ENCODE measurements at places on chromosomes 11 and 22. TPM values are rescaled to one million over a fixed set of nuclear protein-coding genes. Genes with fewer than 3 reads are reported as not detected.

DNA sequence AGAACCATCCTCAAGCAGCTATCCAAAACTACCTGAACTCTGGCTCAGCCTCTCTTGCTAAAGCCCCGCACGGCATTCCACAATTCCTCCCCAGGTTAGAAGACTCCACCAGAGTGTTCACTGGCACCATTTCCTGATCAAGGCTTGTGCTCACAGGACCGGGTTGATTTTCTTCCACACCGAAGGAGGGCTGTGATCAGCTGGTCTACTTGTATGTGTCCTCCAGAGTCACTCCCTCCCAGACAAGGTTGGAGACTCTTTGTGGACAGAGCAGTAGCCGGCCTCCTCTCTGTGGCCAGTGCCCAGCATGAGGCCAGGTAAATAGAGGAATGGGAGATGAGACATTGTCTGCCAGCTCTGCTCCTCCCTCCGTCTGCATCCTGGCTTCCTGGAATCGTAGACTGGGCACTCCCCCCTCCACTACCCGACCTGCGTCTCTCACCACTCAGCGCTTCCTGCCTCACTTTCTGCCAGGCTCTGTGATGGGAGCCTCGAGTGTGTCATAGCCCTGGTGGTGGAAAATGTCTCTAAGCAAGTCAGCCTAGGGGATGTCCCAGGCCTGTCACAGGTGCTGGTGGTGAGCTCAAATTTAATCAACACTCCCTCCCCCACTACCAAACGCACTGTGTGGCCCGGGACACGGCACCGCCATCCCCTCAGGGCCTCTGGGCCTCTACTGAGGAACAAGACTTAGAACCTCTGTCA is 12.5 kb upstream of the TMPRSS6 start:
- peak; percentile 32 for DNase-seq

DNA sequence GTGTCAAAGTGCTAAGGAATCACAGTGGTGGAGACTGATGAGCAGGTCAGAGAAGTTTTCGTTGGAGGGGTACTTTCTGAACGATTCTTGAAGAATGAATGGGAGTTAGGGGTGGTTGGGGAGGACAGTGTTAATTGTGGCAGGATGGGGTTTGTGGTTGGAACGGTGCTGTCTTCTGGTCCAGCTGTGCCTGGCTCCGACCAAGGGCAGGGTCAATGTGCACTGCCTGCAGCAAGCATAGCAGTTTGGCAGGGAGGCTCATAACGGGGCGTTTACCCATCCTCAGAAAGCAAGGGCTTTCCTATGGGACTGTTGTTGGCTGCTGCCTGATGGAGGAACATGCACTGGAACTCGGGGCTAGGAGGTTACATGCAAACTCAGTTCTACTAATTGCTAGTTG is 265.8 kb downstream of the KIRREL3 start:
- DNase-seq: no peak

ATP5MG gene
- total RNA-seq: 98.5 TPM

DNA sequence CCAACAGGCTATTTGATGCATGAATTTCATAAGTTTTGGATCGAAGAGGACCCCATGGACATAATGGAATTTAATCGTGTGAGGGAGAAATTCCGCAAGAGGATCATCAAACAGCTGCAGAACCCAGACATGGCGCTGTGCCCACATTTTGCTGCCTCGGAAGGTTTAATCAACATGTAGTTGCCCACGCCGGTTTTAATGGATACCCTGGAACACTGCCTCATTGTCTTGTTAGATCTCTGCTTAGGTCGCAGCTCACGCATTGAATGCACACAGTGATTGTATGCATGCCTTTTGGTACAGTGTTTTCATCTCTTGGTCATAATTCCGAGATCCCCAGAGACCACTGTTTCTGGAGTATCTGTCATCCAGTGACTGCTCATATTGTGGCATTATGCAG is 46.8 kb downstream of the SLN start:
- DNase-seq: no peak

- DNase-seq: peak; percentile 54
These were observed 10.8 kb downstream of the PRR5L start for GRCh38 chr11:36306888-36307287.

DNA sequence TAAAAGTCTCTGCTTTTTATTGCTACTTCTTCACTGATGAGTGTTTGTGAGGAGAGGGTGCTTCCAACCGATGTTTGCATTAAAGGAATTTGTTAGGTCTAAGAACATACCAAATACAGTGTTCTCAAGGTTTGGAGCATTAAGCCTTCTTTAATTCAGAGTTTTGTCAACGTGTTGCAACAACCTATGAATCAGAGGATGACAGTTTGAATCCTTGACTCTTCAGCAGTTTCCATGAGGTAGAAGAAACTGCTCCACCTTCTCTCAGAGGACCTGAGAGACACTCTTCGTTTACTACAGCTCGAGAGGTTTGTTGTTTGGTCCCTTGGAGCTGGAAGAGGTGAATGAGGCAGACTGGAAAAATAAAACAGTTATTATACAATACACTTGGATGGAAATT is 55.7 kb downstream of the NCAM1 start:
- DNase-seq: no peak

DNA sequence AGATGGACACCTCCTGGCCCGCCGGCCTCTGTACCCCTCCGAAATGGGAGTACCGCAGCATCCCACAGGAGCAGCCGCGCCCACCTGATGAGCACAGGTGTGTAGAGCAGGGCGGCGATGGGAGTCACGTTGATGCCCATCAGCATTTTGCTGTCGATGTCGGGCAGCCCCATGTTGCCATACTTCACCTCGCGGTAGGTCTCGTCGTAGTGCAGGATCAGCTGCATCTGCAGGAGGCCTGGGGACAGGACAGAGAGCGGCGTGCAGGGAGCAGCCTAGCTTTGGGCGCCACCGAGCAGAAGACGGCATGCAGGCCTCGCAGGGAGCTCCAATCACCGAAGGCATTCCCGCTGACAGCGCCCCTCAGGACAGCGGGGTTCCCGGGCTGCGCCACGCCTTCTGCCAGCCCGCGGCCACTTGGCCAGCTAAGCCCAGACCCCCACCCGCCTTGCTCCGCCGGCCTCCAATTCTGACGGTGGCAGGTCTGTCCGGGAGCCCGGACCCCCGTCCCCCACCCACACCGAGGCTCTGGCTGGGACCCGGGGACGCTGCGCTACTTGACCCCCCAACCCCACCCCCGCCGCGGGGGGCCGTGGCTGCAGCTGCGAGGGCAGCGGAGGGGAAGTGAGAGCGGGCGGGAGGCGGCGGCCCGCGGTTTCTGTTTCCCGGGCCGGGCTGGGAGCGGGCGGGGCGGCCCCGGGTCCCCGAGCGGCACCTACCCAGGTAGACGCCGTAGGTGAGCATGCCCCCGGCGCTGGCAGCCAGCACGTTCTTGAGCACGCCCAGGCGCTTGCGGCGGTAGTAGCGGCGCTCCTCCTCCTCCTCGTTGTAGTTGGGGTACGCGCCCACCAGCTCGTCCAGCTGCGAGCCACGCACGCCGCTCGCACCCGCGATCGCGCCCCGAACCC is 705 bp downstream of the UNC93B1 start:
- peak; percentile 75 for DNase-seq

GALNT18 gene
- 2.3 TPM for total RNA-seq

DNA sequence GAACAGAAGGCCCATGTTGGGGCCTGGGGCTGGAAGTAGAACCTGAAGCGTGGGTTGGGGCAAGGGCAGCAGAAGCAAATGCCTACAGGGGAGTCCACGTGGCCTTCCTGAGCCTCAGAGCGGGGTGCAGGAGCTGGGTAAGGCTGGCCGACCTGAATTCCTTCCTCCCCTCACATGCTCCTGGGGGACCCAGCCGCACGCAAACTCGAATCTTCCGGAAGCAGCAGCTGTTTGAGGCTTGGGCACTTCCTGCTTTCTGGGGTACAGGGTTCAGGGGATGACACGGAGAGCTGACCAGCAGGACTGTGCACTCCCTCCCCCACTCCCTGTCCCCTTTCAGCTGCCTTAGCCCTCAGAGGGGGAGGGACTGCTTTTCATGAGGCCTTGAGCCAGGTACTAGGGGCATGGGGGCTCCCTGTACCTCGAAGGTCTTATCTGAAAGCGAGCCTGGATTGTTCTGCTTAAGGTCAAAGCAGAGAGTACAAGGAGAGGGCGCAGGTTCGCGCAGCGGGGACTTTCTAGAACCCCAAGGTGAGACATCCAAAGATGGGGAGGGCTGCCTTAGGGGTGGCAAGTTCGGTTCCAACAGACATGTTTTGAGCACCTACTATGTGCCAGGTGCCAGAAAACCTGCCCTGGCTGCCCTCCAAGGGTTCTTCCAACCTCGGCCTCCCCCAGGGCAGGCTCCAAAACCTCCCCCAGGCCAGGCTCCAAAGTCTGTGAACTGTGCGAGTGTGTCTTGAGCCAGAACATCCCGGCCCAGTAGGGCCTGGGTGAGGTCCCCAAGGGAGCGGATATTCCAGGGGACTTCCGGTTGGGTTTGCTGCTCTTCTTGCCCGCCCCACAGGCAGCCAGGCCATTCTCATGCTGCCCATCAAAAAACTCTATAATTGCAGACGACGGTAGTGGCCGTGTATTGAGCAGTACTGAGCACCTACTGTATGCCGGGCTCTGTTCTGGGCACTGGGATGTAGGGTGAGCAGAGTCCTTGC is 1.7 kb downstream of the NCF4 start:
- peak; percentile 31 for DNase-seq

C11orf21 gene
- total RNA-seq: not detected

DNA sequence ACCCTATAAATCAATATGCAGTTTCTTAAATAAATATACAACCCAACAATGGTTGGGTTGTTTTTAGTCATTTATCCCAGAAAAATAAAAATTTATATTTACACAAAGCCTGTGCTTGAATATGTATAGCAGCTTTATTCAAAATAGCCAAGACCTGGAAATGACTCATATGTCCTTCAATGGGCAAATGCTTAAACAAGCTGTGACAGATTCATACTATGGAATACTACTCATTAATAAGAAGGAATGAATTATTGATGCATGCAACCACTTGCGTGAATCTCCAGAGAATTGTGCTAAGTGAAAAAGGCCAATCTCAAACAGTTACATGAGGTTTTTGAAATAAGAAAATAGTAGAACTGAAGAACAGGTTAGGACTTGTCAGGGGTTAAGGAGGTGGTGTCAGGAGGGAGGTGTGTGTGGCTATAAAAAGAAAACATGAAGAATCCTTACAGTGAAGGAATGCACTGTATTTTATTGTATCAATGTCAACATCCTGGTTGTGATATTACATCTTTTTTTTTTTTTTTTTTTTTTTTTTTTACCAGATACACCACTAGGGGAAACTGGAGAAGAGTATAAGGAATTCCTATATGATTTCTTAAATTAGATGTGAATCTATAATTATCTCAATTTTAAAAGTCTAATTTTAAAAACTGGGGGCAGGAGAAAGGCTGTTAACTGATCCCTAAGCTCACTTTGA is 82.4 kb upstream of the CD44 start:
- DNase-seq: no peak

ST3GAL4 gene
- 31.0 TPM for total RNA-seq

LRRC4C gene
- total RNA-seq: 0.58 TPM

DNA sequence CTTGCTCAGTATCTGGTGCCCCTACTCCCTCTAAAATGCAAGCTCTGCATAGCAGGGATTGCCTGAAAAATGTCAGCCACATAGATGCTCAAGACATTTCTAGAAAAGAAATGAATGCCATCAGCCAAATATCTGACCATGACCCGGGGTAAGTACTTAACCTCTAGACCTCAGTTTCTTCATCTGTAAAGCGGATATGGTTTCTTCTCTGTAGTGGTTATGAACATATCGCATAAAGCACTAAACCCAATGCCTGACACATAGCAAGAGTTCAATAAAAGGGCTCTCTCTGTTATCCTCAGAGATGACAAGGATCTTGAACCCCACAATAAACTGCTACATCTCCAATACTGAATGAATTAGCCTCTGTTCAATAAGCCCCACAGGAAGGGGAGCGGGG is 122.6 kb downstream of the ABTB2 start:
- DNase-seq: no peak

DNA sequence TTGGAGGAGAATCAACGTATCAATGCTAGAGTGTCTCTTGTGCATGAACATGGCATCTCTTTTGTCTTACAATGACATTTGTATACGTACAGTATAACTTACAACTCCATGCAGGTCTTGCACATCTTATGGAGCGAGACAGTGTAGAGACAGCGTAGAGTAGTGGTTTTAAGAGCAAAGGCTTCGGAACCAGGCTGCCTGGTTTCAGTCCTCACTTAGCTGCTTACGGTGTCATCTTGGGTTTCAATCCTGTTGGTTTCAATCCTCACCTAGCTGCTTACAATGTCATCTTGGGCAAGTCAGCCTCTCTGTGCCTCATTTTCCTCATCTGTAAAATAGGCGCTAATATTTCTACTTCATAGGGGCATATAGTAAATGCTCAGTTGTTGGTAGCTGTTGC is 98.2 kb downstream of the PACS1 start:
- no peak for DNase-seq

SYCE3 gene
- total RNA-seq: not detected

GRCh38 chr11:23995891-23996290 is 501.0 kb upstream of the LUZP2 start:
- DNase-seq: no peak

DDI1 gene
- not detected for total RNA-seq

- no peak for DNase-seq
These were observed 10.0 kb downstream of the SLC29A2 start for GRCh38 chr11:66361502-66361941.

GRCh38 chr11:69485337-69486041 is 4.0 kb downstream of the LINC01488 start:
- DNase-seq: no peak

DNA sequence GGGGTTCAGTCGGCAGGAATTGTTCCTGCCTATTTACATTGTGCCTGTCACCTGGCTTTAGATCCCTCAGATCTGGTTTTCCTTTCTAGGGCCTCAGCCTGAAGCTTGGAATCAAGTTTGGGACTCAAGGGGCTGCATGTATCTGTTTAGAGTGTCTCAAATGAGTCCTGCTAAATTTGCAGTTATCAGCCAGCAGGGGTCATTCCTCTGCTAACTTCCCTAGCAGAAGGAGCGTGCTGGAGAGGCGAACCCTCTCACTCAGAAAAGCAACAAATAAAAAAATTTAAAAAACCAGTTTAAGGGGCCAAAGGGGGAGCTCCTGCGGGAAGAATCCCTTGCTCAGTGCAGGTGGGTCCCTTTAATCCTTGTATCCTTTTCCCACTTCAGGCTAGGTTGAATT is 1220.2 kb downstream of the JRKL start:
- DNase-seq: no peak

DNA sequence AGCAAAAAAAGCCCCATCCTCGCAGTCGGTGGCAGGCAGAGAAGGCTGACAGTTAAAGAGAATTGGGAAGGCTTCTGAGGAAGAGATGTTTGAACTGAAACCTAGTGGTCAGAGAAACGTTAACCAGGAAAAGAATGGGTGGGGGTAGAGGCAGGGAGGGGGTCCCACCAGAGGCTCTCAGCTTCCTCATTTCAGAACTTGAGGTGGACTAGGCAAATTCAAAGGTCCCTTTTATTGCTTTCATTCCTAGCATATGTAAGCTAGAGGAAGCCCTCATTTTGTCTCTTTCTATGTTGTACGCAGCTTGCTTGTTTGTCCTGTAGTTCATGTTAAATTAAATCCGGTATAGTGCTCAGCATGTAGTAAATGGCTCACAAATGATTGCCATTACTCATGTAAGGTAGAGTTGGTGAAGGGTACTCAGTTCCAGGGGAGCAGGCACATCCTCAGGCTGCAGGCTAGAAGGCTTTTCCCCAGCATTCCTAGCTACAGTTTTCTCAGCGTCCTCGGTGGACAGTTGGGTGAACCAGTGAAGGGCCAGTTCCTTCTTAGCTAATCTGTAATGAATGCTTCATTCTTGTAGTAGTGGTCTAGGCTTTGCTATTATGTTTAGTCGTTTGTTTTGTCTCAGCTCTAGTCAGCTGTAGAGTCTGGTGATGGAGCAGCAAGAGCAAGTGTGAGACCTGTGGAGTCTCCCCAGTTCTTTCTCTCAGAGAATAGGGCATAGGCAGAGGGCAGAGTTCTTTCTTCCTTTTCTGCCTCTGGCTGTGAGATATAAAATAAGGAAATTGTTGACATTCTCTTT is 58.6 kb downstream of the UVRAG start:
- DNase-seq: no peak
